CD4-positive, CD25-positive, alpha-beta regulatory T cell (primary cell): ENCODE measurements at places on chromosomes 7 and 10. TPM values are rescaled to one million over a fixed set of nuclear protein-coding genes. Genes with fewer than 3 reads are reported as not detected.

GRCh38 chr10:2011106-2011716 lies 273.9 kb upstream of the ADARB2 start:
- no peak for DNase-seq
- no peaks in the 10 kb centered on the region for H3K4me1 ChIP-seq
- H3K36me3 ChIP-seq, result no peaks in the 10 kb centered on the region
- H3K27ac ChIP-seq, result no peak overlapping the region
- no peaks in the 10 kb centered on the region for H3K27me3 ChIP-seq

Gene DENND11
- total RNA-seq, result 47.7 TPM

DNA sequence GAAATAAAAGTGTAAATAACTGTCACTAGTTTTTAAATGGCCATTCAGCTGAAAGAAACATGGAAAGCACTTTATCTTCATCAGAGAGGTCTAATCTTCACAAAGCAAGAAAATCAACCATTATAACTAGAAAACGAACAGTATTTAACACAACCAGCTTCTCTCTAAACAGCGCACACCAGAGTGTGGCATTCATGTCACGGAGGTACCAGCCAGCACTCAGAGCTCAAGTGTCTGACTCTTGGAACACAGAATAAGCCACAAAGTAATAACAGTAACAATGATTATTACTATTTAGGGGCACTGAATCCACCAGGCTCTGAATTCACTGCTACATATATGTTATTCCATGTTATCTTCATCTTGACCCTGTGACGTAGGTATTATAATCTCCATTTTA lies 60.1 kb downstream of the IFIT5 start:
- no peak overlapping the region for H3K27ac ChIP-seq
- DNase-seq, result no peak
- no peaks in the 10 kb centered on the region for H3K4me1 ChIP-seq
- no peaks in the 10 kb centered on the region for H3K36me3 ChIP-seq

GRCh38 chr10:85152496-85152895 lies 824.1 kb downstream of the CCSER2 start:
- no peak for DNase-seq
- H3K27me3 ChIP-seq, result no peaks in the 10 kb centered on the region
- no peak overlapping the region for H3K27ac ChIP-seq
- no peaks in the 10 kb centered on the region for H3K36me3 ChIP-seq
- no peaks in the 10 kb centered on the region for H3K4me1 ChIP-seq

DNA sequence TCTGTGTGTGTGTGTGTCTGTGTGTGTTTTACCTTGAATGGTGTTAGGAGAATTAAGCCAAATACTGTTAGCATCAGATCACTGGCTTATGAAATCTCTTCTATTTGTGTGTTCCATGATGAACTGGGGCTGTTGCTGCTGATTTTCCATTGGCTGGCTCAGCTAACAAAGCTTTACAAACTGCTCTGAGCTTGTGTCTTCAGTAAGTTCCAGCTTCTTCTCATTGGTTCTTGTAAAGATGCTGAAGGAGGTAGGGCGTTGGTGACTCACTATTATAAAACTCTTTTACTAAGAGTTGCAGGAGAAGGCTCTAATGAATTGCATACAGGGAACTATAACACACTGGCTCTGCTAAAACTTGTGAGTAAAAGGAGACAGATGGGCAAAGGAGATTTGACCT lies 136.4 kb upstream of the PRKCQ start:
- H3K27me3 ChIP-seq, result peaks cover 19% of the 10 kb centered on the region
- no peak for DNase-seq
- H3K27ac ChIP-seq, result no peak overlapping the region
- H3K4me3 ChIP-seq, result no peak overlapping the region

DNA sequence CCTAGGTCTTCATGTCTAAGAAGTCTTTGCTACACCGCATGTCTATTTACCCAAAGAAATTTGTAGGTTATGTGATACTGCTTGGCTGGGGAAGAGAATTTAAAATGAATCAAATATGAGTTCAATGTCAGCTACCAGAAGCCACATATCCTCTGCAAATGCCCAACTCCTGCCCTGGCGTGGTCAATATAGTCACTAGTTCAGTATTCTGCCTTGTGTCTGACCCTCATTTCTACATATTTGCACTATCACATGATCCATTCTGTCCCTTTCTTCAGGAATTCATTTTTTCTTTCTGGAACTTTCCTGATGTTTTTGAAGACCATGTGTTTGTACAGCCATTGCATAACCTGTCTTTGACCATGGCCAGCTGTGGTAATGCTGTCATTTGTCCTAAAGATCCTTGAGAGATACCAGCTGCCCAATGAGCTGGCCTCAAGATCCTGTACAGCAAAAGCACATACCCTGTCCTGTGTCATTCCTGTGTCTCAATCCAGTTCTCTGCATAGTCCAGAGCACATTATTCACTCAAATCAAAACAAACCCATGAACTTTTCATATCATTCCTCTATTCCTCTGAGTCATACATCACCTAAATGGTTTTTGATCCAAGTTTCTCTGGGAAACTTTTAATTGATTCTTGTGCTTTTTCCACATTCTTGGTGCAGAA lies 524.5 kb downstream of the PARD3 start:
- no peak overlapping the region for H3K4me3 ChIP-seq
- DNase-seq, result no peak
- no peaks in the 10 kb centered on the region for H3K27me3 ChIP-seq
- H3K4me1 ChIP-seq, result no peaks in the 10 kb centered on the region
- no peaks in the 10 kb centered on the region for H3K36me3 ChIP-seq

GRCh38 chr7:25770235-25770634 lies 381.8 kb upstream of the NFE2L3 start:
- no peaks in the 10 kb centered on the region for H3K4me1 ChIP-seq
- no peak overlapping the region for H3K27ac ChIP-seq
- no peak for DNase-seq
- H3K27me3 ChIP-seq, result no peaks in the 10 kb centered on the region
- H3K4me3 ChIP-seq, result no peak overlapping the region

DNA sequence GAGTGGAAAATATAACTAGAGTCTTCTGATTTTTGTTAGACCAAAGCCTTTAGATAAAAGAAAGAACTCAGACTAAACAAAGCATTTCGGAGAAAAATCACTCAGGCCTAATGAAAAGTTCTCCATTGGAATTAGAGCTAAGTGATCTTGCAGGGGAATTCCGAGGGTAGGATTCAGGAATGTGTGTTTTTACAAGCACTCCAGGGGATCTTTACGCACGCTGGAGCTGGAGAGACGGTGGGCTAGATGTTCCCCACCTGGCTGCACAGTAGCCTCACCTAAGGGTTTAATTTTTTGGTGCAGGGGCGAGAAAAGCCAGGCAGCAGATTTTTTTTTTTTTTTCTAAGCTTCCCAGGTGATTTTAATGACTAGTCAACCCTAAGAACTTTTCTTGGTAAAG lies 7.9 kb upstream of the PAPSS2 start:
- no peaks in the 10 kb centered on the region for H3K36me3 ChIP-seq
- no peaks in the 10 kb centered on the region for H3K4me1 ChIP-seq
- H3K4me3 ChIP-seq, result no peak overlapping the region
- no peak overlapping the region for H3K27ac ChIP-seq
- no peak for DNase-seq

DNA sequence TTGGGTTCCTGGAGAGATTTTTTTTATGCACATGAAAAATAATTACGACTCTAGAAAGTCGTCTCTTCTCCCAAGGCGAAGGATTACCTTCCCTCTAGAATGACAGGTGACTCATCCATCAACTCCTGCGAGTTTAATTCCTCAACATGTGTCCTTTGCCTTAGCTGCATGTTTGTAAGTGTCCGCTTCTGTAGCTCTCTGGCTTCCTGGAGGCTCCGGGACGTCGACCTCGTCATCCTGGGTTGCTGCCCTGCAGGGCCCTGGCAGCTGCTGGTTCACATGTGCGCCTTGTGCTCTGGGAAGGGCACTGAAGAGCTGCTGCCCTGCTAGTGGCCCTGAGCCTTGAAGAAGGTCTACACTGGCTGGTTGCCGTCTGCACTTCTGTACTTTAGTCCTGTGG lies 210.2 kb downstream of the MLLT10 start:
- H3K4me3 ChIP-seq, result no peak overlapping the region
- peaks cover 26% of the 10 kb centered on the region for H3K36me3 ChIP-seq
- H3K27ac ChIP-seq, result no peak overlapping the region
- peaks cover 40% of the 10 kb centered on the region for H3K4me1 ChIP-seq
- no peaks in the 10 kb centered on the region for H3K27me3 ChIP-seq
